ENCODE measurements at places on chromosomes 7 and 10.
A peak's percentile ranks its signal among the peaks of the same experiment; 100 is the strongest.

DNA sequence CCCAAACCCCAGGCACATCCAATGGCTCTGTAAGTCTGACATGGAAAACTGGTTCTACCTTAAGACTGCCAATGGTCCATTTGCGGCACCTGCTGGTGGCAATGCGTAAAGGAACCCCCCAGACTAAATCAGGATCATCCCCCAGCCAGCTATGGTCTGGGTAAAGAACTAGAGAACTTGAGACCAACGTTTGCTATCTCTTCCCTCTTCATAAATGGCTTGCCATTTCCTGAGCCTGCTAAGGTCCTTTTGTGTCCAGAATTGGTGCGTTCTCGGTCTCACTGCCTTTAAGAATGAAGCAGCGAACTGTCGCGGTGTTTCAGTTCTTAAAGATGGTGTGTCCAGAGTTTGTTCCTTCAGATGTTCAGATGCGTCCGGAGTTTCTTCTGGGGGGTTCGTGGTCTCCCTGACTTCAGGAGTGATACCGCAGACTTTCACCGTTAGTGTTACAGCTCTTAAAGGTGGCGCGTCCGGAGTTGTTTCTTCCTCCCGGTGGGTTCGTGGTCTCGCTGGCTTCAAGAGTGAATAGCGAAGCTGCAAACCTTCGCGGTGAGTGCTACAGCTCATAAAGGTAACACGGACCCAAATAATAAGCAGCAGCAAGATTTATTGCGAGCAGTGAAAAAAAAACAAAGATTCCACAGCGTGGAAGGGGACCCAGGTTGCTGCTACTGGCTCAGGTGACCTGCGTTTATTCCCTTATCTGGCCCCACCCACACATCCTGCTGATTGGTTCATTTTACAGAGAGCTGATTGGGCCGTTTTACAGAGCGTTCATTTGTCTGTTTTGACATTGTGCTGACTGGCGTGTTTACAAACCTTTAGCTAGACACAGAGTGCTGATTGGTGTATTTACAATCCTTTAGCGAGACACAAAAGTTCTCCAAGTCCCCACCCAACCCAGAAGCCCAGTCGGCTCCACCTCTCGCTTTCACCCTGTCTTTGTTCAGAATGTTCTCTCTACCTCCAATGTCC lies 95.4 kb downstream of the ELMO1 start:
- DNase-seq: peak; percentile 33

- DNase-seq: no peak
Observed at GRCh38 chr7:47207956-47208355, 374.0 kb downstream of the TNS3 start.

DNA sequence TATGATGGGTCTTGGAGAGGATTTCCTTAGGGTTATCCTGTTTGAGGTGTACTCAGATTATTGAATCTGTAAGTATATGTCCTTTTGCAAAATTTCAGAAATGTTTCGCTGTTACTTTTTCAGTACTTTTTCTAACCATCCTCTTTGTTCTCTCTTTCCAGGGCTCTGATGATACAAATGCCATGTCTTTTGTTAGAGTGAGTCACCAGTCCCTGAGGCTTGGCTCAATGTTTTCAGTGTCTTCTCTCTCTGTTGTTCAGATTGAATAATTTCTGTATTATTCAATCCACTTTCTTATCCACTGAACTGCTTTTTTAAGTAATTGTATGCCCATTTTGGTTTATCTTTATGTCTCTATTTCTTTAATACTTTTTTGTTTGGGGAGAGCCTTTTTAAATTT lies 449.4 kb downstream of the TNS3 start:
- no peak for DNase-seq

DNA sequence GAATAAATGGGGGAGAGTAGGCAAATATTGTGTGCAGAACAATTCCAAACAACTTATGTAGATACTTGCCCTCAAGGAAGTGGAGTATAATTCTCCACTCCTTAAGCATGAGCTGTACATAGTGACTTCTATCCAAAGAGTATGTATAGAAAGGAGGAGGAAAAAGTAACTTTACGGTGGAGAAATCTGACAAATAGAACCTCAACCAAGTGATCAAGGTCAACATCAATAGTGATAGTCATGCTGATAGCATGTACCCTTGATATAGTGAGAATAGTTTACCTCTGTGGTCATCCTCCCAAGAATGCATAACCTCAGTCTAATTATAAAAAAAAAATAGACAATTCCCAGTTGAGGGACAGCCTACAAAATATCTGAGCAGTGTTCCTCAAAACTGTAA lies 89.1 kb upstream of the NANOS1 start:
- no peak for DNase-seq

DNA sequence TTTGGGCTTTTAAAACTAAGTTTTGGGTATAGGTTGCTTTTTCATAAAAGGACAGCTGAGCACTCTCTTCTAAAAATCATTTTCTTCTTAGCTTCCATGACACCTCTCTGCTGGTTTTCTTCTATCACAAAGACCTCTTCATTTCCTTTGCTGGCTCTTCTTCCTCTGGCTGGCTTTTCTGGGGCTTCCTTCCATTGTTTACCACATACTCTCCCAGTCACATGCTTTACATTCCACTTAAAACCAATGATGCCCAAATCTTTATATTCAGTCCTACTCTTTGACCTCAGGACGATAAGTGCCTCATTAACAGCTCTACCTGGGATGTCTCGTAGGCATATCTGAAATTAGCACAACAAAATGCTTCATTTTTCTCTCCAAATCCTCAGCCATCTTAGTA lies 26.8 kb downstream of the FAM133B start:
- DNase-seq: no peak
